ENCODE measurements at places on chromosomes 3 and 15.

GRCh38 chr3:35785234-35785888 is 146.0 kb downstream of the ARPP21 start:
- no peak for DNase-seq

DNA sequence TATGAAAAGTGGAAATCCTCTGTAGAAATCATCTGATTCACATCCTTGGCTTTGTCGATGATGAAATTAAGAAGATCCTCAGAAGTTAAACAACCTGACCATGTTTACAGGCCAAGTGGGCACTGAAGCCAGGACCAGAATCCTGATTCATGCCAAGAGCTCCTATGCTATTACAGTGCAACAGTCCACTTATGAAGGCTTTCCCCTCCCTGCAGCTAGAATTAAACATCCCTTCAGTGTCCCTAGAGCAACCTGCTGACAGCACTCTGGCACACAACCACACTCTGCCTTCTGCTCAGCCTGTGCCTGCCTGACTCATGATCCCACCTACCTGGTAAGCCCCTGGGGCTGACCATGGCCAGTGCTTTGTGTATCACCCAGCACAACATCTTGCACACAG is 33.8 kb downstream of the TXNRD3 start:
- DNase-seq = no peak

DNA sequence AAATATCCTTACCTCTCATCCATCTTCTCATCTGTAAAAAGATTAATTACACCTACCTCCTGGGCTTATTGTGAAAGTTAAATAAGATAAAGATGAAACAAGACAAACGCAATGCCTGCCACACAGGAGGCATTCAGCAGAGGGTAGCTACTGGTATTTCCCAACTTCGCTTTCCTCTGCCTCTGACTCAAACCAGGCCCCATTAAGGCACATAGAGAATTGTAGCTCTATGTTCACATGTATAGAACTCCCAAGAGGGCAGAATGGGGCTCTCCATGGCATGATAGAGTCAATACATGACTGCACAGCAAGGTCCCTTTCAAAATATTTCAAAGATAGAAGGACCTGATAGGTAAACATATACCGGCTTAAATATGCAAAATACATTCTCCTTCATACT is 1.4 kb downstream of the LYSMD2 start:
- peak; percentile 10 for DNase-seq

DNA sequence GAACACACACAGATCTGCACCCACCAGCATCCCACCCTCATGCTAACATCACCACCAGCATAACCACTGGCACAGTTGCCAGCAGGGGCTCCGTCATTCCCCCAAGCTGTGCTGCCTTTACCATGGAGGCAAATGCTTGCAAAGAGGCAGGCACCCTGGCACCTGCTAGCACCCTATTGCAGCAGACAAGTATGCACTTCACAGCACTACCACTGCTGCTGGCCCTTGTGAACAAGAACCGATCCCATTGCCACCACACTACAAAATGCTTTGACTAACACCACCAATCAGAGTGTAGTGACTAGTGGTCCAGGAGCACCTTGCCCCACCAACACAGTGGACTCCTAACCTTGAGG is 862.2 kb upstream of the DPPA4 start:
- no peak for DNase-seq

DNA sequence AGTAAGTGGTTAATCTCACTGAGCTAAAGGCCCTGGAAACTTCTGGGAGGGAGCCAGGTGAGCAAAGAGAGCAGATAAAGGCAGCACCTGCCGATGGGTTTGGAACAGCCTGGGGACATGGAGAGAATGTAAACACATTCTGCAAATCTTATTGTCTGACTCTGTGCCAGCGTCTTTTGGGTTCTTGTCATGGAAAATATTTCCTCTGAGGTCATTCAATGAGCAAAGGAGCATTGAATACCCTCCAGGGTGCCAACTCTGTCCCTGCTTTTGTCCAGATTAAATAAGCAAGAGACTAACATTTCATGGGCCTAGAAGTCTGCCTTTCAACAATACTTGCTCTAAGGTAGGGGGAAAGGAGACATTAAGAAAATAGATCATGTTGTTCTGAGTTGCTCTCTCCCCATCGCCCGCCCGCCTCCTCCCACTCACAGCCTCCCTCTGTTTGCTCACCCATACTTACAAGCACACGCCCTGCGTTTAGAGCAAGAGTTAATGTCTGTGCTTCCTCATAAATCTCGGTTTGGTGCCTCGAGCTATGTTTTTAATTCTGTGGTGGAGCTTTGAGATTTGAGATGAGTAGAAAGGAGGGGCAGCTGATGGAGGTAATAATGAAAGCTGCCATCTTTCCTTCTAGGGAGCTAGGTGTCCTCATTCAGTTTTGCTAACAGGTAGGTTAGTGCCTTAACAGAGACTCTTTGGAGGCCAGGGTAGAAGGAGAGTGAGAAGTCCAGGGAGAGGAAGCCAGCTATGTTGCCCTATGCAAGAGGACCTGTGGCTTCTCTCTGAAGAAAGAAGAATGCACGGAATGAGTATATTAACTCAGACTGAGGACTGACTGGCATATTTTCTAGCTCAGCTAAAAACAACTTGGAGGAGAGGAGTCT is 132.9 kb downstream of the TPRG1 start:
- no peak for DNase-seq

GRCh38 chr3:168883145-168883544 is 780.4 kb downstream of the MECOM start:
- DNase-seq = no peak

- peak; percentile 31 for DNase-seq
These were observed 17.0 kb downstream of the MUC4 start for GRCh38 chr3:195794708-195795107.

DNA sequence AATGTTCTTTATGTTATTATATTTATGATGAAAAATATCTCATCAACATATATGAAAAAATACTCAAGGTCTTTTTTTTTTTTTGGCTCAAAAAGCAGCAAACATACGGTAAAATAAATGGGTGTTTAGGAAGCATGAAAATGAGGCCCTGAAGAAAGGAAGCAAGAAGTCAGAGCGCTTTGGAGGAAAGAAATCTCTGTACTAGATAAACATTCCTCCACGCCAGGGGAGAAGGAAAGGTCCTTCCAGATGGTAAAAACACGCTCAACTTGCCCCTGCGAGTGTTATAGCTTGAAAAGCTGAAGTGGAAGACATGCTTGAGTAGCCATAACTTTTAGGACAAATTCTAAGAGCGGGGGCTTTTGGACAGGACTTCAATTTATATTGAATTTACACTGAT is 52.9 kb downstream of the FEM1B start:
- no peak for DNase-seq

DNA sequence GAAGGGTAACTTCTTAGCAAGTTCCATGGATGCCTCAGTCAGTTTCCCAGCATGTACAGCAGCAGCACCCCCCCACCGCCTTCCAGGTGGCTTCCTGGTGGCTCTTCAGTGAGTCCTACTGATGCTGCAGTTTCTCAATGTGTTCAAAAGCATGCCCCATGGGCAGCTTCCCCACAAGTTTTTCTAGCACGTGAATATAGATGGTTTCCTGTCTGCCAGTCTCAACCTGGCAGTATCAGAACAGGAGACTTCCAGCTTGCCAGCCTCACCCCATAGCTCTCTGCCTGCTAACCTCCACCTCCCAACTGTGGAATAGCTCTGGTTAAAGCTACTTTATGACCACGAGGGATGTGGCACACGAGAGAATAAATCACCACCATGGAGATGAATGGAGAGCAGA is 188.3 kb upstream of the SLCO3A1 start:
- DNase-seq = no peak

DNA sequence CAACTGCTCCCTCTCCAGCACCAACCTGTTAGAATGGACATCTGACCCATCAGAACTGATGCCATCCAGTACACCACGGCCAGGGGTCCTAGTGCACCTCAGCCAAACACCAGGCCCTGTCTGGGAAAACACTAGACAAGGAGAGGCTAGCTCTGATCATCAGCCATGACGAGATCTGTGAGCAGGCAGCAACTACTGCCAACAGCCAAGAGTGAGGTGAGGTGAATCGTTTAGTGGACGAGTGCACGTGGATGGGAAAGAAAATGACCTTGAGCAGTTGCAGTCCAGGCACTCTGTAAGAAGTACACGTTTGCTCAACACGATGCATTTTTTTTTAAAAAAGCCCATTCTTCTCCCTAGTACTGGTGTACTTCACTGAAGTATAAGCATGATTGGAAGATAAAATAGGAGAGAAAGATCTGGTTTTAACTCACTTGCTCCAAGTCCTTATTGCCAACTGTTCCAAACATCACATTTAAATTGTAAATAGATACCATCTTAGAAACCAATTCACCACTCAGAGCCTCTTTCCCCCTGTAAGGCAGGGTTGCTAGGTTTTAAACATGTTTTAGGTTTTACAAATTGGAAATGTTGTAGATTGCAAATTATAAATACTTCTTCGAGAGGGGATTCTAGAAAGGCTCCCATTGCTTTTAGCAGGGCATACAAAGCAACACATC is 5.7 kb downstream of the ST8SIA2 start:
- DNase-seq = no peak

- DNase-seq = no peak
These were observed 172.0 kb upstream of the LMCD1 start for GRCh38 chr3:8329598-8329997.

DNA sequence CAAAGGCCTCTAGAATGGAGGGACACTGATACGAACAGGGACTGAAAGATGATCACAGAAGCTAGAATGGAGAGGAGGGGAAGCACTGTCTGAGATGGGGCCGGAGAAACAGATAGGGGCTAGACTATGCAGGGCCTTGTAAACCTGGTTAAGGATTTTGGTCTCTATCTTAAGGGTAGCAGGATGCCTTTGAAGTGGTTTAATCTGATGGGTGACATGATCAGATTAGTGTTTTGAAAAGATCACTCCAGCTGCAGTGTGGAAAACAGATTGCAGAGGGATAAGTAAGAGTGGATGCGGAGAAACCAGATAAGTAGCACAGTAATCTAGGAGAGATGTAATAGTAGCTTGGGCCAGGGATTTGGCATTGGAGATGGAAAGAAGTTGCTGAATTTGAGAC is 108.1 kb downstream of the RSRC1 start:
- peak; percentile 99 for DNase-seq

GRCh38 chr3:44555723-44556122 is 730 bp downstream of the ZKSCAN7 start:
- DNase-seq = no peak

DNA sequence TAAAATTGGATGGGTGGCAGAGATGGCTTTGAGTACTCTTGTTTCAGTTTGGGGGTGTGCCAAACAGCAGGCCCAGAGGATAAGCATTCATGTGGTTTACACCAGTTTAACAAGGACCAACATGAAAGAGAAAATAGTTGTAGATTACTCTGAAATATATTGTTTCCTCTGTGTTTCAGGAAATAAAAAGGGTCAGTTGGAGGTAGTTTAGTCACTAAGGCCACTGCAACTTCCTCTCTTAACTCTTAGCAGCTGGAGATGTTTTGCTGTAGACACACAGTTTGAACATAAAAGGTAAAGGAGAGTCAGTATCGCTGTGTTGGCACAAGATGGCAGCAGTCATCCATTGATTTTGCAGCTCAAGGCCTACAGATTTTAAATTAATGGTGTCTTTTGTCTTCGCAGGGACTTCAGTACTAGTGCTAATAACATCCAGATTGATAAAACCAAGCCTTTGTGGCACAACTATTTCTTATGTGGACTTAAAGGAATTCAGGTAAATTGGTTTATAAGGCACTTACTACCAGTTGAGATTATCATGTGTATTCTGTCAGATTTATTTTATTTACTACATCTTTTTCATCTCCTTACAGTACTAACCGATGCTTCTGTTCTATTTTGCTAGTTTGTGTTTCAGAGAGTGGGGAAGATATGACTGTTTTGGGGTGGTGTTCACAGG is 65.5 kb downstream of the GALK2 start:
- peak; percentile 82 for DNase-seq

DNA sequence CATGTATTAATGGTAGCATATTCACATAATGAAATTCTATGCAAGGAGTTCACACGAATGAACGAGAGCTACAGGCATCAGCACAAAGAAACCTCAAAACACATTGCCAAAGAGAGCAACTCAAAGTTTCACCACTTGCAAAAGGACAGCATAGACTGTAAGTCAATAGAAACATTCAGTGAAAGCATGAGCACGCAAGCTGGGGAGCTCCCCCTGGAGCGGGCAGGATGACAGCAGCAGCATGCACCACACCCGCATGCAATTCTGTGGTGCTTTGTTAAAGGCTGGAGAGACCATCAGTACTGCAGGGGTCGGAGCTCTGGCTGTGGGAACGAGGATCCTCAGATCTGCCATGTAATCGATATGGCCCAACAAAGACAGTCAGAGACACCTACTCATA is 18.7 kb downstream of the OCA2 start:
- DNase-seq = no peak

- DNase-seq = no peak
These were observed 137.7 kb downstream of the RAB11A start for GRCh38 chr15:66006986-66007385.

GRCh38 chr15:52290800-52291199 is 4.8 kb downstream of the MYO5C start:
- no peak for DNase-seq

DNA sequence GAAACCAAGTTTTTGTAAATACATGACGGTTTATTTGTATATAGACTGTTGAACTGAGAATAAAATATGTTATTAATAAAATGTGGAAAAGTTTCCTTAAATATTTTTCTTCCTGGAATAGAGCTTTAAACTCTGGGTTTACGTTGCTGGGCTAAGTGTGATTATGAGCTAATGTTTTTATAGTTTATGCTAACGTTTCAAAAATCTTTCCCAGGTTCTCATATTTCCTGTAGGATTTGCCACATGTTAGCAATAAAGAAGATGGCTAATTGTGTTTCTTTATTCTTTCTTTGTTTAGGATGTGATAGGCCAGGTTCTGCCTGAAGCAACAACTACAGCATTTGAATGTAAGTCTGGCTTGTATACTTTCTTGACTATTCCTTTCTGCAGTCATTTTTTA is 7.2 kb downstream of the MAP2K5 start:
- DNase-seq = no peak

DNA sequence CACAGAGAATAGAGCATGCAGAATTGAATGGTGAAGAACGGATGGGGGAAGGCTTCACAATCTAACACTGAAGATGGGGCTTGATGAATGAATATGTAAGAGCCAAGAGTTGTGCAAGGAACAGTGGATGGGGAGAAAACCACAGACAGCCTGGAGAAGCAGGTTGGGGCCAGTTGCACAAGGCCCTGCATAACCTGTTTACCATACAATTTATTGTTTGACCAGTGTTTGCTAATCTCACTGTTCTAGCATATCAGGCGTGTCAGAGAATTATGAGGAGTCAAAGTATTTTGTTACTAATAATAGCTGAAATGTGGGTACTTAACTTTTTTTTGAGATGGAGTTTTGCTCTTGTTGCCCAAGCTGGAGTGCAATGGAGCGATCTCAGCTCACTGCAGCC is 36.4 kb downstream of the LINS1 start:
- no peak for DNase-seq

- DNase-seq = no peak
These were observed 381.7 kb upstream of the ARPP21 start for GRCh38 chr3:35257641-35258040.

DNA sequence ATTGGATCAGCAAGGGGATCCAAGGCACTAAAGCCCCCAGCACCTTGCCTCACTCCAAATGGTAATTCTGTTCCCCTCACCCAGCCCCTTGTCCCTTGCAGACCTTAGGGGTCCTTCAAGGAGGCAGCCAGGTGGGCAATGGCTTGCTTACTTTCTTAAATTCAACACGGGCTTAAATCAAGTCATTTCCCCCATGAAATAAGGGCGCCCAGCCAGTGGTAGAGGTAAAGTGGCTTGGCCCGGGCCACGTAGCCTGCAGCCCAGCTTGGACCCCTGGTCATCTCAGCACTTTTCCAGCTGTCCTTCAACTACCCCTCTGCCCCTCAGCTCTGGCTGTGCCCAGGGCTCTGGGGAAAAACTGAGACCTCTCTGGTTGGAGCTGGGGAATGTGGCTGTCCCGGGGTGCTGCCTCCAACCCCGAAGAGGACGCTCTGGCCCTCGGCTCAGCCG is 1.2 kb downstream of the PSTPIP1 start:
- DNase-seq = no peak
